SJSA1 (cell line): ENCODE measurements at places on chromosomes 7 and 10. TPM values are rescaled to one million over a fixed set of nuclear protein-coding genes. Genes with fewer than 3 reads are reported as not detected.

- peaks cover 17% of the 10 kb centered on the region for H3K36me3 ChIP-seq
- peaks cover 4% of the 10 kb centered on the region; the same call in 1 of the 2 replicates for H3K27me3 ChIP-seq
- DNase-seq = no peak
These were observed 509 bp upstream of the ING3 start for GRCh38 chr7:120949998-120950538.

DNA sequence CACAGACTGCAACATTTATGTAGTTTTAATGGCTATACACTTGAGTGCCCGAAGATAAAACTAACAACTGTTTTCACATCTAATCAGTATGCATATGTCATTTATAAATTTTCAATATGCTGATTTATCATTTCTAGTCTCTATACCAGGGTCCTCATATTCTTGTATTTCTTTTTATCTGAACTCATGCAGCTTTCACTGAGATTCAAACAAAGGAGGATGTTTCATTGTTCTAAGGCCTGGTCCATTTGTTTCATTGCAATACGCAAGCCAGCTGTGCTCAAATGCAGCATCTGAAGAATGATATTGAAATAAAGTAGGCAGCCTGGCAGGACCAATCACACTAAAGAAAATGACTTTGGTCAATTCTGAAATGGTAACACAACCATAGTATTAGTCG is 31.7 kb downstream of the MAGI2 start:
- no peaks in the 10 kb centered on the region for H3K36me3 ChIP-seq
- no peak for DNase-seq
- peaks cover 10% of the 10 kb centered on the region; the same call in 1 of the 2 replicates for H3K4me1 ChIP-seq
- H3K27me3 ChIP-seq = peaks cover 4% of the 10 kb centered on the region; the same call in 1 of the 2 replicates

ZNF789 gene
- total RNA-seq = 3.1 and 11.4 TPM in 2 replicates

GRCh38 chr10:86250399-86250798 is 116.2 kb downstream of the GRID1 start:
- H3K27ac ChIP-seq = no peak overlapping the region
- H3K36me3 ChIP-seq = no peaks in the 10 kb centered on the region
- no peaks in the 10 kb centered on the region for H3K4me1 ChIP-seq
- H3K4me3 ChIP-seq = no peak overlapping the region

GRCh38 chr10:25112016-25112415 is 62.8 kb upstream of the GPR158 start:
- 0 out of 2 replicates have a peak, but pooled peaks cover 6% of the 10 kb centered on the region for H3K27me3 ChIP-seq
- no peak for DNase-seq
- H3K27ac ChIP-seq = no peak overlapping the region

KCNIP2 gene
- total RNA-seq = 0.58 TPM in 1 of 2 replicates, not detected in the other
